ENCODE measurements at places on chromosomes 1 and 21.

DNA sequence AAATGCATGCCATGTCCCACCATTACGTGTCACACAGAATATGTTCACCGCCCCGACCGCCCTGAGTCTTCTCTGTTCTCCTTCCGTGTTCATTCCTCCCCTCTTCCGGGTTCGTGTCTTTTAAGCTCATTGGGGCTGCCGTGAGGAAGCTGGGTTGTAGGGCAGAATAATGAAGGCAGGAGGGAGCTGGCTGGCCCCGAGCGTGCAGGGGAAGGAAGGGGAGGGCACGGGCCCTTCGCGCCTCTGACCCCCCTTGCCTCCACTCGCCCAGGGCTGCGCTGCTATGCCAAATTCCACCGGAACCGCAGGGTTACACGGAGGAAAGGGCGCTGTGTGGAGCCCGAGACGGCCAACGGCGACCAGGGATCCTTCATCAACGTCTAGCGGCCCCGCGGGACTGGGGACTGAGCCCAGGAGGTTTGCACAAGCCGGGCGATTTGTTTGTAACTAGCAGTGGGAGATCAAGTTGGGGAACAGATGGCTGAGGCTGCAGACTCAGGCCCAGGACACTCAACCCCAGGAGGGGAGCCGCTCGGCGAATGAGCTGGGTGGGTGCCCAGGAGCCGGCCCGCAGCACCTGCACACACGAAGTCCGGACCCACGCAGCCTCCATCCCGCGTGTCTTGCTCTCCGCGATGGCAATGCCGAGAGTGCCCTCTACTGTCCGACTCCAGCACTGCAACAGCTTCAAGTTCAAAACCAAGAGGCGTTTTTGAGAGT, 16.5 kb upstream of the AGTRAP start:
- peak; percentile 37 for DNase-seq

GRCh38 chr1:75423136-75423535, 187.8 kb downstream of the SLC44A5 start:
- DNase-seq: no peak

DNA sequence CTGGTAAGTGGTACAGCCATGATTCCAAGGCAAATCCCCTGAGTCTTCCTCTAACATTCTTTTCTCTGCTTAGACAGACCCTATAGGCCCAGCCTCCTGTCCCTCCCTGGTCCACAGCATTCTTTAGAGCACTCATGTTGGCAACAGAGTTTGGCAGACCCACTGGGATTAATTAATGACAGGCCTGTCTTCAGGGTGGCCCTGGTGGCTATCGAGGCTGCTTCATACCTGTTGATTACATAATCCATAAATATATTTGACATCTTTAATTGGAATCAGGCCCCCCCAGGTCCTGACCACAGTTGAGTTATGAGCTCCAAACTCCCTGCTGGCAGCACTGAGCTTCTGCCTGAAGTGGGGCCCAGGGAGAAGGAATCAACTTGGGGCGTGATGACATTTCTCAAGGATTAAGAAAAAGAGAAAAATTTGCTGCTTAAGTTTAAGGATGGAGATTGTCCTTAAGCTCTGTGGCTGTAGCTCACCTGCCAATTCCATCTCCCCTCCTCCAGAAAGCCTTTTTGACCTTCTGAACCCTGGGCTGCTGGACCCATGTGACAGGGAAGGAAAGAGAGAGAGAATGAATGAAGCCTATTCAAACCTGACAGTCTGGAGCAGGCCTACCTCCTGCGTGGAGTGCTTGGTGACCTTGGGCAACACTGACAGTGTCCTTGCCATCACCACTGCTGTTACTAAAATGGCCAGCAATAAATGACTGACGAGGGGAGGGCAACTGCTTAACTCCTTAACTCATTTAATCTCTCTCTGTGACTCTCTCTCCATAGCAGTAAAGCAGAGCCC, 156.6 kb downstream of the TRABD2B start:
- no peak for DNase-seq

DNA sequence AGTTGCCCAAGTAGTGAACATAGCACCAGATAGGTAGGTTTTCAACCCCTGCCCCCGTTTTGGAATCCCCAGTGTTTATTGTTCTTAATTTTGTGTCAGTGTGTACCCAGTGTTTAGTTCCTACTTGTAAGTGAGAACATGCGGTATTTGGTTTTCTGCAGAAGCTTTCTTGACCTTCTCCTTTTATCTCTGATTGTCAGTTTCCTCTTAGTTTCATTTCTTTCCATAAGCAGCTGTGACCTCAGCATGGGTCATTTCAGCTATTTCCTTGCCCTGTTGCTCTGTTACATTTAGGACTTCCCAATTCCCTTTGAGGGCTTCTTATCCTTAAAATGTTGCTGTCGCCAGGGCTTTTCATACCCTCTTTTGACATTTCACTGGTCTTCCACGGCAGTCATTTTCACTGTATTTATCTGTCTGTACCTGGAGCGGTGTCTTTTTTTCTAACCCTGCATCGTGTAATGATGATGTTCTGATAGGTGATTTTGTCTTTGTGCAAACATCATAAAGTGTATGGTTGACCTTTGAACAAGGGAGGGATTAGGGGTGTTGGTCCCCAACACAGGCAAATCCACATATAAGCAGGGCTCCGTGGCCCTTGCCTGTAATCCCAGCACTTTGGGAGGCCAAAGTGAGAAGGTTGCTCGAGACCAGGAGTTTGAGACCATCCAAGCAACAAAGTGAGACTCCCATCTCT, 15.0 kb downstream of the ITSN1 start:
- no peak for DNase-seq

DNA sequence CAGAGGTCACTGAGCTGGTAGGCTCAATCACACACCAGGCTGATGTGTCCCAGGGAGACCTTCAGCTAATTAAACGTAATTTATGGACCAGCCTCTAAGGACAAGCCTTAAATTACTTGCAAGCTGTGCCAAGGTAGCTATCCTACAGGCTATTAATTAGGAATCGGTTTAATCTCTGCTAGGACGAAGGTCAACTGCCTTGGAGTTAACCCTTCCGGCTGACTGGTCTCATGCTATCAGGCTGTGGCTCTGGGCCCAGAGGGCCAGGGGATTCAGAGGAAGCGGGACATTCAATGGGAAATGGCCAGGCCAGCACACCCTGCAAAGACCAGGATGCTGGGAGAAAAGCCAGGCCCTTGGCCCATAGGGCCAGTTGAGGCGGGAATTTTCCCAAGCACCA, 19.0 kb downstream of the DHRS3 start:
- DNase-seq: no peak

DNA sequence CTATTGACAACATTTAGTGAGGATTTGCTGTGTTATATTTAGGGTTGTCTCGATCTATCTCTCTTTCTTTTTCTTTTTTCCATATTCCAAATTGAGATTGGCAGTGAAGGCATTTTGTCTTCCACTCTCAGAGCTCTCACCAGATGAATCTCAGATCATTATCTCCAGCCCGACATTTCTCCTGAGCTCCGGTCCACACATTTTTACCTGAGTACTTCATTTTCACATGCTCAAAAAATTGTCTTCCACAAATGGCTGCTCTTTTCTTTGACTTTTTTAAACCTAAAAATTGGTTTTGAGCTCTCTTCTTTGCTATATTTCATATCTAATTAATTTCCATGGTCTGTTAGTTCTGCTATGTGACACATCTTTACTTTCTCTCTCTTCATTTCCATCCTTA, 56.9 kb upstream of the ASB17 start:
- no peak for DNase-seq

All from esophagus squamous epithelium (tissue), 5 donors.